ENCODE measurements at places on chromosomes 5 and 9. TPM values are rescaled to one million over a fixed set of nuclear protein-coding genes. Genes with fewer than 3 reads are reported as not detected.
A peak's percentile ranks its signal among the peaks of the same experiment; 100 is the strongest.

DNA sequence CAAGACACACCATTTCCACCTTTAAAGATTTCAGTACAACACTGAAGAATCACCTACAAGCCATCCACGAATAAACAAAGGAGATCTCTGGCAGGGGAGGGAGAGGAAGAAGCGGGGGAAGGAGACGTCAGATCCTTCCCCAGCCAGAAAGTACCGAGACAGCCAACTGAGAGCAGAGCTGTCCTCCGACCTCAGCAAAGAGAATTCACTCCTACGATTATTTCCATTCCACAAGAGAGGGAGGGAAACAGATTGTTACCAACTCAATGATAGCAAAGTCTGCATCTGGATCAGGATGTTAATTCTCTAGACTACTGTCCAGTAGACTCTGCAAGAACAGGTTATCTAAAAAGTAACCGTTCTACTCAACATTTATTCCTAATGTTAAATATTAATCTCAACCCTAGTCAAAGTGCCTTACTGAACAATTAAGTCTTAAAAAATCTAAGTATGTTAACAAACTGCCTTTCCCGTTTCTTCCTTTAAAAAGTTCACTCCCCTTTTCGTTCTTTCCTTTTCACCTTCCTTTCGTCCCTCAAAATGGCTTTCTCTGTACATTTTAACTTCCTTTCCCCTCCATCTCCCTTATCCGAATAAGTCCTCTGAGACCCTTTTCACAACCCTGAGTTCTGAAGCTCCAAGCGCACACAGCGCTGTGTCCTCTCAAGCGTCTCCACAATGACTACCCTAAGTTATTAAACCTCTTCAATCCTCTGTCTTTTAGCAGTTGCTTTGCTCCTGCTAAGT is 1.4 kb downstream of the CHD1 start:
- H3K36me3 ChIP-seq, result peaks cover 37% of the 10 kb centered on the region
- peak; percentile 70 for DNase-seq
- peak overlapping the region; percentile 86 for H3K27ac ChIP-seq
- H3K4me1 ChIP-seq, result peaks cover 28% of the 10 kb centered on the region

DNA sequence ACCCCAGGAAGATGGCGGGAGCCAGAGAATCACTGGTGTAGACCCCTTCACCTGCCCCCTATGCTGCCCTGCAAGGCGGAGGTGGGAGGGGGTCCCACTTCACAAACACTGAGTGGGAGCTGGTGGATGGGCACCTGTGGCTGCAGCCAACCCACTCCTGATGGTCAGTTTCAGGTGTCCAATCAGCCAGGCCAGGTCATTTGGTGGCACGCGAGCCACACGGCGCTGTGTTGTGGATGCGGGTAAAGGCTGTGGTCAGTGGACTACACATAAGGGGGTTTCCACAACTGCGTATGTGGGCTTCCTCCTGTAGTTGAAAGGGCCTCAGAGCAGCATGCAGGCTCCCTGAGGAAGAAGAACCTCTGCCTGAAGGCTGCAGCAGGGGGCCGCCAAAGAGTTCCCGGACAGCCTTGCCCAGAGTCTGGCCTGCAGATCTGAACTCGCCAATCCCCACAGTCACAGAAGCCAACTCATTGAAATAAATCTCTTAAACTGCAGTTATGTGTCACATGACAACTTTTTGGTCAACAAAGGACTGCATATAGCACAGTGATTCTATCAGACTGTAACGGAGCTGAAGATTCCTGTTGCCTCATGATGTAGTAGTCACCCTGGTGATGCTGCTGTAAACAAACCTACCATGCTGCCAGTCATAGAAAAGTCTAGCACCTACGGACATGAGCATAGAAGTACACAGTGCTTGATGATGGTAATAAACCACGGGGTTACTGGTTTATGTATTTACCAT is 284.7 kb upstream of the IRX2 start:
- H3K4me3 ChIP-seq, result no peak overlapping the region
- H3K4me1 ChIP-seq, result no peaks in the 10 kb centered on the region
- DNase-seq, result no peak
- H3K27me3 ChIP-seq, result no peaks in the 10 kb centered on the region
- H3K36me3 ChIP-seq, result no peaks in the 10 kb centered on the region

GRCh38 chr5:74042959-74043358 is 417.0 kb downstream of the ARHGEF28 start:
- no peaks in the 10 kb centered on the region for H3K27me3 ChIP-seq
- no peak overlapping the region for H3K4me3 ChIP-seq
- DNase-seq, result no peak
- no peak overlapping the region for H3K27ac ChIP-seq
- H3K4me1 ChIP-seq, result no peaks in the 10 kb centered on the region

DNA sequence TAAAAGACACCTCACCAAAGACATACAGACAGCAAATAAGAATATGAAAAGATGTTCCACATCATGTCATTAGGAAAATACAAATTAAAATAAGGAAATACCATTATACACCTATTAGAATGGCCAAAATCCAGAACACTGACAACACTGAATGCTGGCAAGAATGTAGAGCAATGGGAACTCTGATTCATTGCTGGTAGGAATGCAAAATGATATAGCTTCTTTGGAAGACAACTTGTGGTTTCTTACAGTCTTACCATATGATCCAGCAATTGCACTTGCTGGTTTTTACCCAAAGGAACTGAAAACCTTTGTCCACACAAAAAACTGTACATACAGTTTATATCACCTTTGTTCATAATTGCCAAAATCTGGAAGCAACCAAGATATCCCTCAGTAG is 6.5 kb downstream of the TMEM161B start:
- H3K27ac ChIP-seq, result no peak overlapping the region
- no peaks in the 10 kb centered on the region for H3K27me3 ChIP-seq
- H3K36me3 ChIP-seq, result peaks cover 79% of the 10 kb centered on the region
- no peak overlapping the region for H3K4me3 ChIP-seq

GRCh38 chr9:124733964-124734740 is 37.0 kb downstream of the NR6A1 start:
- no peak overlapping the region for H3K4me3 ChIP-seq
- no peaks in the 10 kb centered on the region for H3K4me1 ChIP-seq
- H3K27ac ChIP-seq, result no peak overlapping the region
- no peaks in the 10 kb centered on the region for H3K36me3 ChIP-seq
- DNase-seq, result no peak

GRCh38 chr9:36036780-36037548 is at the start of gene RECK:
RECK (plus strand) TSS chr9:36036913; CDS start chr9:36036999, 86 bp downstream.
- DNase-seq, result peak; percentile 90
- H3K27ac ChIP-seq, result no peak within 1 kb of the TSS
- no peaks in the 10 kb centered on the region for H3K27me3 ChIP-seq
- peaks cover 9% of the 10 kb centered on the region for H3K4me1 ChIP-seq

- H3K4me3 ChIP-seq, result no peak overlapping the region
- no peaks in the 10 kb centered on the region for H3K27me3 ChIP-seq
- no peaks in the 10 kb centered on the region for H3K4me1 ChIP-seq
- no peak overlapping the region for H3K27ac ChIP-seq
- no peaks in the 10 kb centered on the region for H3K36me3 ChIP-seq
Observed at GRCh38 chr5:139458580-139459407, 3.7 kb downstream of the ECSCR start.

DNA sequence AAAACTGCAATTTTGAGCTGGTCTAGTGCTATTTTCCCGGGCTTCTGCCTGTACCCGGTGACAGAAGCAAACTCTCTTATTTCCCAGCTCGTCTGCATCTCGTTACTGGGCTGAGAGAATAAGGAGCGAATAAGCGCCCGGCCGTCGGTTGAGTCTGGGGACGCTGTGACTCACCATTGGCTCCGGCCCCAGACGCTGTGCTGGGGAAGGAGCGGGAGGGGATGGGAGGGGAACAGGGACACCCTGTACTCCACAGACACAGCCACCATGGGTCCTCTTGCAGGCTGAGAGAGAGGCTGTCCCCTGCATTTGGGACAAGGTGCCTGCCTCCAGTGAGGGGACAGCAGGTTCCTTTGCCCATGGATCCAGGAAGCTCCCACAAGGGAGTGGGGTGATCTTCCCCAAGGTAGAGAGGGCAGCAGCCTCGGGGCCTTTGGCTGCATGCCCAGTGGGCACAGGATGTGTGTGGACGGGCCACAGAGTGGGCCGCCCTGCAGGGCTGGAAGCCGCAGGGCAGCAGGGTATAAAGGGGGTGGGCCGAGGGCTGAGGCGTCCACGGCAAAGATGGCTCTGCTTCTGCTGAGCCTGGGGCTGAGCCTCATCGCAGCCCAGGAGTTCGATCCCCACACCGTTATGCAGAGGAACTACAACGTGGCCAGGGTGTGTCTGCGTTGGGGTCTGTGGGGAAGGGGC is at the start of gene LCN9:
Gene LCN9, plus strand, starts transcription at position 552 of the 693 bp plus-strand sequence. Its CDS starts 13 bp downstream, at position 565.
- H3K4me1 ChIP-seq, result no peaks in the 10 kb centered on the region
- no peak for DNase-seq
- no peaks in the 10 kb centered on the region for H3K27me3 ChIP-seq
- no peaks in the 10 kb centered on the region for H3K36me3 ChIP-seq

DNA sequence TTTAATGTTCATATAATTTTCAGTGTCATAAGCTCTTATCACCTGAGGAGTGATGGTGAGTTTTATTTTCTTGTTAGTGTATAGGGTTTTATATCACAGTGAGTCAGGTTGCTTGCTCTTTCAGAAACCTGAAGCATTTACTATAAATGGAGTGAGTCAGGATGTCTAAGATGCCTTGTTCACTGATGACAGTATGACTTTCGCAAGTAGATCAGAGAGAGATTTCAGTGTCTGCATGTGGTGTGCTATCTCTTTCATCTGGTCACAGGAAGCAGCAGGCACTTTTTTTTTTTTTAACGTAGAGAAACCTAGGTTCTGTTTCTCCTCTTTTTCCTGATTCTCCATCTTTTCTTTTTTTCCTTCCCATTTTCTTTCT is 237.1 kb downstream of the DMRTA1 start:
- H3K27ac ChIP-seq, result no peak overlapping the region
- H3K27me3 ChIP-seq, result no peaks in the 10 kb centered on the region
- no peak overlapping the region for H3K4me3 ChIP-seq
- no peaks in the 10 kb centered on the region for H3K4me1 ChIP-seq

GRCh38 chr5:157252711-157253465 is 13.0 kb upstream of the CYFIP2 start:
- peak; percentile 76 for DNase-seq
- no peaks in the 10 kb centered on the region for H3K36me3 ChIP-seq
- H3K27ac ChIP-seq, result peak overlapping the region; percentile 82
- H3K27me3 ChIP-seq, result no peaks in the 10 kb centered on the region
- H3K4me3 ChIP-seq, result peak overlapping the region; percentile 28
- peaks cover 39% of the 10 kb centered on the region for H3K4me1 ChIP-seq

DNA sequence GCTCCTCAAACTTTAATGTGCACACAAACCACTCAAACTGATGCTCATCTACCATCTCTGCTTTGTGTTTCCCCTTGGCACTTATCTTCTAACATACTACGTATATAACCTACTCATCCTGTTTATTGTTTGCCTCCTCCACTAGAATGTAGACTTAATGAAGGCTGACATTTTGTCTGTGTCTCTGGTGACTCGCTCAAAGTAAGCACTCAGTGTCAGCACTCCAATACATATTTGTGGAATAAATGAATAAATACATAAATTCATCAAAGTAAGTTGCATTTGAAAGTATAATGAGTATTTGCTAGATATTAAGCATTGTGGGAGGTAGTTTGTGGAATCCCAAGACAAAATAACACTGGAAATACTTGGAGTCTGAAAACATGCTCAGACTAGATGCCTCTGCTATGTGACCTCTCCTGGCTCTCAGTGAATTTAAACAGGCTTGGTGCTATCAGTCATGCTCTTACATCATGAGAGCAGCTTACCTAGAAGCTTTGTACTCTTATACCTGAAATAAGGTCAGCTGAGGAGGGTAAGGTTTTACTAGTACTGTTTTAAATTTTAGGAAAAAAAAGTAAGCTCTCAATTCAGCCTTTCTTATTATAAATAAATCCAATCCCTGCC is 37.0 kb upstream of the RANBP6 start:
- no peak overlapping the region for H3K27ac ChIP-seq
- DNase-seq, result no peak
- H3K4me1 ChIP-seq, result peaks cover 56% of the 10 kb centered on the region
- no peaks in the 10 kb centered on the region for H3K27me3 ChIP-seq

DNA sequence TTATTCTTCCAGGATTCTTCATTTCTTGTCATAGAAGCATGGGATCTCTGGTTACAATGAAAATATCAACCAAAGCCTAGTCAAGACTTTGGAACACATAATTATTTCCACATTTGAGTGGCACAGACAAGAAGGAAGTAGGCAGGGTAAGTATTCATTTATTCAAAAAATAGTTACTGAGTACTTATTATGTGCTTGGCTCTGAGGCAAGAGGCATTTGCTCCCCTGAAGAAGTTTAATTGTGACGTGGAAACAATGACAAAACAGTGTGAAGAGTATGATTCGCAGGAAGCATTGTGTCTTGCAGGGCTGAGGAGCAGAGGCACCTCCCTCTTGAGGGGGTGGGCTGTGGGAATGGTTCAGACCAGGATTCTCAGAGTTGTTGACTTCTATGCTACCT is 45.0 kb upstream of the TNFSF15 start:
- H3K4me1 ChIP-seq, result no peaks in the 10 kb centered on the region
- DNase-seq, result no peak
- no peak overlapping the region for H3K27ac ChIP-seq
- no peaks in the 10 kb centered on the region for H3K27me3 ChIP-seq
- no peaks in the 10 kb centered on the region for H3K36me3 ChIP-seq

DNA sequence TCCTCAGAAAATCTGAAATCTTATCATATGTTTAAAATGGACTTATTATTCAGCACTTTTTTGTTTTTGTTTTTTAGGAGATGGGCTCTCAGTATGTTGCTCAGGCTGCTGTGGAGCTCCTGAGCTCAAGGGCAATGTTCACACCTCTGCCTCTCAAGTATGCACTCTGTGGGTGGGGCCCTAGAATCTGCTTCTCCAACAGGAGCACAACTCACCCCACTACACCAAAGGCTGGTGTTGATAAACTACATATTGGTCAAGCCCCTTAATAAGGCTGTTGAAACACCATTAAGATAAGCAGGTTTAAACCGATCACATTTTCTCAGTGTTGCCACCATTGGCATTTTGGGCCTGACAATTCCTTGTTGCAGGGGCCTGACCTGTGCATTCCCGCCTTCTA is 131.6 kb downstream of the FANCC start:
- no peaks in the 10 kb centered on the region for H3K27me3 ChIP-seq
- H3K27ac ChIP-seq, result no peak overlapping the region
- H3K4me1 ChIP-seq, result no peaks in the 10 kb centered on the region
- no peaks in the 10 kb centered on the region for H3K36me3 ChIP-seq

GRCh38 chr9:137128862-137129455 is 10.0 kb upstream of the GRIN1 start:
- H3K4me3 ChIP-seq, result peak overlapping the region; percentile 79
- H3K27ac ChIP-seq, result peak overlapping the region; percentile 88
- H3K36me3 ChIP-seq, result no peaks in the 10 kb centered on the region
- H3K27me3 ChIP-seq, result no peaks in the 10 kb centered on the region
- H3K4me1 ChIP-seq, result peaks cover 25% of the 10 kb centered on the region
- peak; percentile 72 for DNase-seq

PKD2L2 gene
- total RNA-seq, result not detected

TMC1 gene
- total RNA-seq, result not detected

IFNA2 gene
- not detected for total RNA-seq

PGM5 gene
- total RNA-seq, result 0.11 TPM

IFNA16 gene
- total RNA-seq, result not detected

ROR2 gene
- not detected for total RNA-seq

ZNF454 gene
- total RNA-seq, result not detected

Measured in Karpas-422 (cell line).